ENCODE measurements at places on chromosomes 2 and 18. TPM values are rescaled to one million over a fixed set of nuclear protein-coding genes. Genes with fewer than 3 reads are reported as not detected.

ACTG2 gene
- polyA plus RNA-seq = not detected

DNA sequence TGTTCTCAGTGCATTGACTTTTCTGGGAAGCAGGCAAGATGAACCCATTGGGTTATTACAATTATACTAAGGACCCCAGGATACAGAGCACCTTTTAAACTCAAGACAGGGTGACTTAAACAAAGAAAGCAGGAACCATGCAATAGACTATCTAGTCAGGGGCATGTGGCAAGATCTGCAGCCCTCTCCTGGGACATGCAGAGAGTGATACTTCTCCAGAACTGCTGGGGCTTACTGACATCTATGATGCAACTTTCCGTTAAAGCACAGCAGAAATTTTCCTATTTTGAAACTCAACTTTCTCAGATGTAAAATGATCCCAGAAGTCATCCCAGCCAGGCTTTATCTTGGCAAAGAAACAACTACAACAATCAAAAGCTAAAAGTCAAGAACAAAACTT lies 162.2 kb upstream of the HNMT start:
- H3K27ac ChIP-seq = no peak overlapping the region
- no peak for DNase-seq
- H3K27me3 ChIP-seq = no peaks in the 10 kb centered on the region
- no peak overlapping the region for H3K4me3 ChIP-seq
- no peaks in the 10 kb centered on the region for H3K4me1 ChIP-seq

SCN9A gene
- polyA plus RNA-seq = 0.04 TPM

DNA sequence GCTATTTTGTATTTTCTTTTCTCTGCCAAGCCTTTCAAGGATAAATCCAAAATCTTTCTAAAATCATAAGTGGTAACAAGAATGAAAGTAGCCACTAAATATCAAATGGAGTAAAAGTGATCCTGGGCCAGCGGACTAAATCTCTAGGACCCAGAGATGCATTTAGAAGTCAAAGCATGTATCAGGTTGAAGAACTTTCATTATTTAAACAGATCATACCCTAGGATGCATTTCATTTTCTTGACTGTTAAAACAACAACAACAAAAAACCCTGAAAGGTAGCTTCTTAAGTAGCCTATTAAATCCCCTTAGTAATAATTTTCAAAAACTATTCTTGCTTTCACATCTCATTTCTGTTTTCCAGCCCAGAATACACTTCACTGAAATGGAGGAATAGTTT lies 4.8 kb upstream of the POU3F3 start:
- no peak overlapping the region for H3K4me3 ChIP-seq
- H3K36me3 ChIP-seq = no peaks in the 10 kb centered on the region

All from B cell (primary cell).